ENCODE measurements at places on chromosomes 1 and 21.

DNA sequence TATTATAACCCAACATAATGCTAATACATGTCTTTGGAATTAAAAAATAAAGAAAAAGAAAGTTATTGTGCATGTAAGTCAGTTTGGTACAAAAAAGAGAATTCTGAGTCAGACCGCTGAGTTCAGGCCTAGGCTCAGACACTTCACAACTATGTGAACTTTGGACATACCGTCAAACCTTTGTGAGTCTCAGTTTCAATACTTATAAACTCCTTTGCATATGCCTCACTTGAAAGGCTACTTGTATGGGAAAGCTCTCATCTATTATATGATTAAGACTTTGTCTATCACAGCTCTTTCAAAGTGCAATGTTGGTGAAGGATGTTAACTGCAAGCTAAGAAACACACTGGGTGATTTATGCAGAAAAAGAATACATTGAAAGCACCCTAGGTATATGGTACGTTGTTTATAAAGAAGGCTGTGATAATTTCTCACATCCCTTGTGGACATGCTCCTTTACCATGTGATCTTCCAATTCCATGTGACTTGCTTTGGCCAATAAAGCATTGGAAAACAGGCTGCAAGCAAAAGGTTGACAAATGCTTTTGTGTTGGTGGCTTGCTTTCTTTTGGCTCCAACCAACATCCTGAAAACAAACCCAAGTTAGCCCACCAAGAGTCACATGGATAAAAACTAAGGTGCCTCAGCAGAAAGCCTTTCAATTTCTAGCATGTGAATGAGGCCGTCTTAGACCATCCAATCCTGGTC lies 49.6 kb downstream of the INTS7 start:
- no peak for DNase-seq

GRCh38 chr1:18091660-18092446 lies 15.7 kb upstream of the IGSF21 start:
- DNase-seq = no peak

GRCh38 chr21:45153358-45154318 lies 79.3 kb downstream of the ADARB1 start:
- no peak for DNase-seq

GRCh38 chr1:197838836-197839235 lies 63.6 kb upstream of the DENND1B start:
- DNase-seq = no peak

DNA sequence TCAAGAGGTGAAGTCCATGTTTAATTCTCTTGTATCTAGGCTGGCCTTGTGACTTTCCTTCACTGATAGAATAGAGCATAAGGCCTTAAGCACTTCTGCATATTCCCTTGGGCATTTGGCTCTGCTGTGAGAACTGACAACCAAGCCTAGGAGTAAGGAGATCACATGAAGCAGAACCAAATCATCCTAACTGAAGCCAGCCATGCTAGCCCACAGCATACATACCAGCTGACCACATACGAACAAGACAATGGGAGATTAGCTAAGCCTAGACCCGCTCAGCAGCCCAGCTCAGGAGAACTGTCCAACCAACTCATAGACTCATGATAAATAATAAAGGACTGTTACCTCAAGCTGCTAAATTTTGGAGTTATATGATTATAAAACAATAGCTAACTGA lies 114.6 kb upstream of the NEK7 start:
- no peak for DNase-seq

DNA sequence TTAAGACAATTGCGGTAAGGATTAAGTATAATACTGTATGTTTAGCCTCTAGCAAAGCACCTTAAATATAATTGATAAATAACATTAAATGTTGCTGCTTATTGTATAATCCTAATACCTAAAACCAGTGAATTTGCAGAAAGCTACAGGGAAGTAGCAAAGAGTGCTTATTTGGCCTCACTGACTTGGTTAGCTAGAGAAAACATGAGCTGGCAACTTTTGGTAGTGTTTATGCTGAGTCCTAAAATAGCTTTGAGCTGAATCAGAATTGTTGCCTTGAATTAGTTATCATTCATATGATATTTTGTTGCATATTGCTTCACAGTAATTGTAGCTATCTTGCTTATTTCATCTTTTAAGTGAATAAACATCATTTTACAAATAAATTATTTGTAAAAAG lies 3.5 kb downstream of the TRIM67 start:
- no peak for DNase-seq

GRCh38 chr1:10903821-10904220 lies 107.4 kb upstream of the CASZ1 start:
- no peak for DNase-seq

- DNase-seq = no peak
Observed at GRCh38 chr1:32680642-32681041, 21.9 kb downstream of the SYNC start.

DNA sequence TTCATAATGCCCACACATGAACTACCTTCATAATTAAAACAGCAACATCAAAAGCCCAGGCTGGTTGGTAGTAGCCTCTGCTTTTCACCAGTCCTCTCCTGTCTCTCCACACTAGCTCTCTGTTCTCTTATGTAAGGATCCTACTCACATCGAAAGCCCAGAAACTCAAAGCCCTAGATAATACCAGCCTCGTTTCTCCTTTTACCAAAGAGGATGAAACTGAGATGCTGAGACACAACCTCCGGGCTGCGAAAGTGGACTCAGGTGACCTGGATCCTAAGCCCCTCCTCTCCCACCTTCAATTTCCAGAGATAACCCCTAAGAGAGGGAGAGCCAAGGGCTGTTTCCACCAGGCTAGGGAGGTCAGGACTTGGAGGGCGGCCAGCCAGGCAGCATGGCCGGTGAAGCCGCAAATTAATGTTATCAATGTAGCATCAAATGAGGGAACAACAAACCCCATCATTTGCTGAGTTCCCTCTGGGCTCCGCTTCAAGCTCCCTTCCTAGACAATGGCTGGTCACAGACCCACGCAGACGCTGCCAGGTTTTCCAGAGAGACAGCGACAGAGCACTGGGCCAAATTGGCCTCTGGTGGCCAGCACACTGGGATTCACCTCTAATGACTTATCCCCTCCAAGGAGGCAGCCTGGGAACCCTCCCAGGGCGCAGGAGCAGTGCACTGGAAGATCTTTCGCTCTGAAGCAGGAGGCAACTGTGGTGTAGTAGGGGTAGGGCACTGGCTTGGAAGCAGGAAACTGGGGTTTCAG lies 20.7 kb upstream of the STMN1 start:
- DNase-seq = no peak

DNA sequence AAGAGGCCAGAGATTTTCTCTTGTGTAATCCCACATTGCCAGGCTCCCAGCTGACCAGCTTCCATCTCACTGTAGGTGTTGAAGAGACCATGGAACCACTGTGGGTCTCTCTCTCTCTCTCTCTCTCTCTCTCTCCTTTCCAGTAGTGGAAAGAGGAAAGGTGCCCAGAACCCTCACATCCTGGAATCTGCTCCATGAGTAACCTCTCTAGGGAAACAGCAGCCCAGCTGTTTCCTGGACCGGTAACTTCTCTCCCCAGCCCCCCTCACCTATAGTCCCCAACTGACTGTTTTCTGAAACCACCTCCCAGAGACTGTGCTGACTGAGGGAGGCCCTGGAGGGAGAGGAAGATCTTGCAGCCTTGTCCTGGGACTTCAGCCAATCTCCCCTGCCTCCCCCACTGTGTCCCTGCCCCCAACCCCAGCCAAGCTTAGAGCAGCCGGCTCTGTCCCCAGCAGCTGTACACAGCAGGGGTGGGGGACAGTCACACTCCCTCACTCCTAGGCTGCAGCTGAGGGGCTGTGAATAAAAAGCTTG lies 20.6 kb upstream of the SLC45A3 start:
- no peak for DNase-seq

DNA sequence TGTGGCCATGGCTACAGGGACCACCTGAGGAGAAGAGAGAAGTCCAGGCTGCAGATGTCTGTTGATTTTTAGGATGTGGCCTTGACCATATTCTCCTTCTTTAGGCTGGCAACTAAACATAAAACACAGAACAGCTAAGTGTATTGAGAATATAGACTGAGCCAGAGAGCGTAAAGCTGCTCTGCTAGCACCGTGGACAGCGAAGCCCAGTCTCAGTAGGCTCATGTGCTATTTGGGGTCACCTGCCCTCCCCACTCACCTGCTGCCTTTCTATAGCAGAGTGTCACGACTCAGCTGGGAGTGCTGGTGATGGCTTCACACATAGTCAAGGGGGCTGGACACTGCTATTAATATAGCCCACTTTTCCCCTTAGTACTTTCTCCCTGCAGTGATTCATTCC lies 278.5 kb downstream of the KCNH1 start:
- DNase-seq = no peak

GRCh38 chr1:245685111-245685810 lies 530.5 kb downstream of the KIF26B start:
- DNase-seq = no peak

GRCh38 chr1:238832106-238832505 lies 554.3 kb upstream of the CHRM3 start:
- DNase-seq = no peak

DNA sequence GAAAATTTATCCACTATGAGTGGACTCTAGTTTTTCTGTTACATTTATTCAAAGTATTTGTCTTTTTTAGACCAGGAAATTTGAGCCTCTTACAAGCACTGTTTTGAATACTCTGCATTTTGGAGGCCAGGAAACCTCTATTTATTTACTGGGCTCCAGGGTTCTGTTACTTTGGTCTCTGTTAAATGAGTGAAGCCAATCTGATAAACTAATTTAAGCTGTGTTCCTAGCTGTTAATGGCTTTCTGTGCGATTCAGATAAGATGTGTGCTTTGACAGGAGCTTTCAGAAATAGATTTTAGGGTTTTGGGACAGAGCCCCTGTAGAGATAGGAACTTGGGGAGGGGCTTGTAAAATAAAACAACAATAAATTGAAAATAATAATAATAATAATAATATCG lies 23.9 kb downstream of the ACKR1 start:
- no peak for DNase-seq

- no peak for DNase-seq
Observed at GRCh38 chr1:97461782-97462181, 459.1 kb downstream of the DPYD start.

DNA sequence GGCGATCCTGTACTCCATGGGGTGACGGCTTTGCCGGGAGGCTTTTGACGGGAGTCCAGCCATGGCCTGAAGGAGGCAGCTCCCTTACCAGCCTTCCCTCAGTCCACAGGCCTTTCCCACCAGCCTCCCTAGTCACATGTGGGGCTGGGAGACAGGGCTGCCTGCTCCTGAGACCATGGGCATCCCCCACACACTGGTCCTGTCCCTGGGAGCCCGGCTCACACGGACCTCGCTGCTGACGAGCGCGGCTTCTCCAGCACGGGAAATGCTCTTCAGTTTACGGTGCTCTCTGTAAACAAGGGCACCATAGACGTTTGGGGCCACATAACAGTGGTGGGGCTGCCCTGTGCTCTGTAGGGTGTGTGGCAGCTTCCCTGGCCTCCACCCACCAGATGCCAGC lies 104.5 kb upstream of the TMEM51 start:
- DNase-seq = no peak

DNA sequence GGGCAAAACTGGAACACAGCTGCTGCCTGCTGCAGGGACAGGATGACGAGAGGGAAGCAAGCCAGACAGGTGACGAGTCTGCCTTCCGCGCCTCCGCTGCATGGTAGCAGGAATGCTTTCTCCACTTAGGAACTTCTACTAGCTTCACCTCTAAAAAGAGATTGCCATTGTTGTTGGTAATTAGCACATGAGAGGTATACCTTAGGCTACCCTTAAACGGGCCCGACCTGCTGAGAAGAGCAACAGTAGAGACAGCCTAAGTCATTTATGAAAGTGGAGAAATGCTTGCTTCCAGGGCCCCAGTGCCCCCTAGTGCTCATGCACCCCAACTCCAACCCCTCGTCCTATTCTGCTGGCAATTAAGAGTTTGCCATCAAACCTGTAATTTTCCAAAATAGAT lies 96.9 kb upstream of the AKT3 start:
- DNase-seq = no peak

- DNase-seq = no peak
Observed at GRCh38 chr1:114702737-114703136, 7.4 kb upstream of the AMPD1 start.

GRCh38 chr1:214494706-214495105 lies 56.7 kb downstream of the PTPN14 start:
- DNase-seq = no peak

DNA sequence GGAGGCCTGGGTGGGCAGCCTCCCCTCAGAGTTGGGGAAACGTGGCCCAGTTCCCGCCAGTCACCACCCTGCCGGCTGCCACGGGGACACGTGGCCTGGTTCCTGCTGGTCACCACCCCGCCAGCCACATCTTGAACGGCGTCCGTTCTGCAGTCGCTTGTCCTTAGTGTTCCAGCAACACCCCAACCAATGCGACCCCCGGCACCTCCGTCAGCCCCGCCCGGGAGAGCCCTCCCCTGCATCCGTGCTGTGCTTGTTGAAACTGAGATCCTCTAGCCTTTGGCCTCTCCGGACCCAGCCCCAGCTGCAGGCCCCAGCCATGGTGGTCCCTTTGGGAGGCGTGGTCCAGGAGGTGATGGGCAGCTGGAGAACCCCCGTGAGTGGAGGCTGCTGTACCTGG lies 18.7 kb downstream of the PRKCZ start:
- DNase-seq = no peak

DNA sequence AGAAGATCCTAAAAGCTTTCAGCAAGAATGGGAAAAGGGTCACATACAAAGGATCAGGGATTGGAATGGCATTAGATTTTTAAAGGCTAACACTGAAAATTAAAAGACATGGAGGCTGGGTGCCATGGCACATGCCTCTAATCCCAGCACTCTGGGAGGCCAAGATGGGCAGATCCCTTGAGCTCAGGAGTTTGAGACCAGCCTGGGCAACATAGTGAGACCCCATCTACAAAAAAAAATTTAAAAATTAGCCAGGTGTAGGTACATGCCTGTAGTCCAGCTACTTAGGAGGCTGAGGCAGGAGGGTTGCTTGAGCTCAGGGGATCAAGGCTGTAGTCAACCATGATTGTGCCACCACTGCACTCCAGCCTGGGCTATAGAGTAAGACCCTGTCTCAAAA lies 12.4 kb downstream of the LURAP1 start:
- DNase-seq = no peak

DNA sequence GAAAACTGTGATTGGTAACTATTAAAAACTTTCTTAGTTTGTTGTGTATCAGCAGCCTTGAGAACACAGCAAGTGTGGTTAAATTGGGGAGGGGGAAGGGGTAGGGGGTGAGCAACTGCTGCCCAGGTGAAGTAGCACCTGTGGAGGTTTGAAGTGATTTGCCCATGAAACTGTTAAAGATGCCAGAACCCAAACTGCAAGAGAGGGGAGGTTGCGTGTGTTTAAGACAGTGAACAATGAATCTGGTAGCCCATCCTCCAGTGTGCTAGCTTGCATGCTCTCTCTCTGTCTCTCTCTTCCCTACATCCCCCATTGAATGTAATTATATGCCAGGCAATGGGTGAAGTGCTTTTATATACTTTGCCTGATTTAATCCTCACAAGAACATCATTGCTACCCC lies 154.7 kb downstream of the RUNX1 start:
- DNase-seq = no peak

Data from stimulated activated CD8-positive, alpha-beta memory T cell treated with anti-CD3 and anti-CD28 coated beads, Interleukin-15, amount 100 ng/mL, for 4 hours (primary cell).